Neuronal stem cell (in vitro differentiated cells): ENCODE measurements at places on chromosomes 11 and 22.
A peak's percentile ranks its signal among the peaks of the same experiment; 100 is the strongest.

DNA sequence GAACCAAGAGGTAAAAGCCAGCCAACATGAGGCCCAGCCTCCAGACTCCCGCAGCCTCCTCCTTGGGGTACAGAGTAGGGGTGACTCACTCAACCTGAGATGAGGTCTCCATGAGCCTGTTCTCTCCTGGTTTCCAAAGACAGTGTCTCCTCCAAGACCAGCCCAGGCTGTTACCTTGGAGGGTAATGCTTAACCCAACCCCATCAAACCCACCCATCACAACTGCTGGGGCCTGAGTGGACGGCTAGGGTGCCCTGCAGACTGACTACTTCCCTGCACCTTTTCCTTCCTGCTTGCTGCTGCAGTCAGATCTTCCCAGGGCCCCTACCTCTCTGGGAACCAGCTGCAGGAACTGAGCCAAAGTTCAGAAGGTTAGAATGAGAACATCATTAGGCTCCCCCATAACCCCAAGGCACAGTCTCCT is 5.1 kb upstream of the NOL12 start:
- DNase-seq = no peak

GRCh38 chr11:57513911-57514537 is 1.5 kb downstream of the SLC43A1 start:
- DNase-seq = no peak

- no peak for DNase-seq
These were observed 65.5 kb upstream of the ARHGAP20 start for GRCh38 chr11:110777775-110778174.

GRCh38 chr11:34449013-34449412 is 10.3 kb downstream of the CAT start:
- no peak for DNase-seq

- no peak for DNase-seq
These were observed 13.1 kb upstream of the CCDC134 start for GRCh38 chr22:41787331-41787730.

GRCh38 chr22:17627961-17628405 is 566 bp downstream of the ATP6V1E1 start:
- no peak for DNase-seq

- no peak for DNase-seq
These were observed 552.9 kb downstream of the NTM start for GRCh38 chr11:131923309-131923708.

- peak; percentile 21 for DNase-seq
These were observed 125.0 kb upstream of the NARS2 start for GRCh38 chr11:78699609-78700135.

DNA sequence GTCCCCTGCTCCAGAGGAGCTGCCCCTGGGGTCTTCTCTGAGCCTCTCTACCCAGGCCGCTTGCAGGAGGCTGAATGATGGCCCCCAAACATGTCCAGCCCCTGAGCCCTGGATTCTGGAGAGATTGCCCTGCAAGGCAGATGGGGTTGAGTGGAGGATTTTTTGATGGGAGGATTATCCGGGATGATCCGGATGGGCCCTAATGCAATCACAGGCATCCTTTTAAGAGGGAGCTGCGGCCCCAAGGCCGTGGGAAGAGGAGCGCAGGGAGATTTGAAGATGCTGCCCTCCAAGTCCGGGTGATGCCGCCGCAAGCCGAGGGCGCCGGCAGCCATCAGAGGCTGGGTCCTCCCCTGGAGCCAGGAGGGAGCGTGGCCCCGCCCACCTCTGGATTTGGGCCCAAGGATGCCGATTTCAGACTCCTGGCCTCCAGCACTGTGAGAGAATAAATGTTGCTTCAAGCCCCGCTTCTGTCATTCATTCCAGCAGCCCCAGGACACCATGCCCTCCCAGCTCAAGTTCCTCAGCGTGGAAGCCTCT is 66.0 kb downstream of the WNT7B start:
- no peak for DNase-seq

DNA sequence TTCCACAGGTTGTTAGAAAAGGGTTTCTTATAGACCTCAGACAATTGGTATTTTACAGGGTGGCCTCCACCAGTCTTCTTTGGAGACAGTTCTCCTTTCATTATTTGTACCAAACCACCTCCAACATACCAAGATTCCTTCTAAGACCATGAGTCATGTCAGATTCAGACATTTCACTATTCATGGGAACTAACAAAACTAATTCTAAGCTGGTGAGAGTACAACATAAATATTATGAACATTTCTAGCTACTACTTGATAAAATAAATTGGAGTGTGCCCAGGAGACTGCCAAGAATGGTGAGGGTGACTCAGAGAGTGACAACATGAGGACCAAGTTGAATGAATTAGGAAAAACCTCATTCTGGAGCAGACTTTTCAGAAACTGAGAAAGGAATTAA is 494.6 kb upstream of the LRRC4C start:
- DNase-seq = no peak

DNA sequence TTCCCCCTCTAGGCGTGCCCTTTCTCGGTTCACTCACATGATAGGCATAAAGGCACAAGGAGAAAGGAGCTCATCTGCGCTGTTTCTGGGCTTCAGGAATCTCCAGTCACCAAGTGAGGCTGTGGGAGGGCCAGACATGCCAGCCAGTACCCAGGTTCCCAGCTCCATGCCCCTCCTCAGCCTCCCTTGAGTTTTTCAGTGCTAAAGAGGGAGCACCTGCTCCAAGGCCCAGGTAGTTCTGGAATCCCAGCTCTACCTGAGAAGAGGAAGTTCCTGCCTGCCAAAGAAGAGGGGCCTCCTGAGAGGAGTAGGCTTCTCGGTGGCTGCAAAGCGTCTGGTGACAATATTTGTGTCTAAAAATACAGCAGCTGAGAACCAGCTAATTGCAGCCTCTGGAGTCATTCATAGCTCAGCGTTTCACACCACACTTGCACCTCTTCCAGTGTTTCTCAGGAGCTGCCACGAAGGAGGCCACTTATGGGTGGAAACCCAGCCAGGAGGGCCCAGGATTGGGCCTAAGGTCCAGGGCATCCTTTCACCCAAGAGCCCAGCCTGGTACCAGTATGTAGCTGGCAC is 197.4 kb downstream of the TRIM29 start:
- no peak for DNase-seq

DNA sequence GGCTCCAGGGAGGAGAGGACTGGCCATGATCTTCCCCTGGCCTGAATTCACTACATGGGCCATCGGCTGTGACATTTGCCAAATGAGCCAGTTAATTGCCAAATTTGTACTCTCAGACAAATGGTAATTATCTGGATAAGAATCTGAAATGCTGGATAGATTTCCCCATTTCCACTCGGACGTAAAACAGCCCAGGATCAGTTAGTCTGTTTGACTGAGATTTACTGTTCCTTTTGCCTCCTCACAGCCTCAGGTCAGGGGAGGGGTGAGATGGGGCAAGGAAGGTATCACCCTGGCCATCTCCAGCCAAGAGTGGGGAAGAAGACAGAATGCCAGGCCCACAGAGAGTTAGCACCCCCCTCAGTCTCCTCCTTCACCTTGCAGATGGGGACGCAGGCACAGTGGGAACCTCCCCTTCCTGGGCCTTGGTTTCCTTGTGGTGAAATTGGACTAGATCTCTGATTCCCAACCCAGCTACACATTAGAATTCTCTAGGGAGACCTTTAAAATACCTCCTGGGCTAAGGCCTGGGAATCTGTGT is 5.2 kb downstream of the TRIM29 start:
- DNase-seq = no peak

GRCh38 chr11:113247221-113247620 is 67.2 kb upstream of the TTC12 start:
- DNase-seq = no peak

DNA sequence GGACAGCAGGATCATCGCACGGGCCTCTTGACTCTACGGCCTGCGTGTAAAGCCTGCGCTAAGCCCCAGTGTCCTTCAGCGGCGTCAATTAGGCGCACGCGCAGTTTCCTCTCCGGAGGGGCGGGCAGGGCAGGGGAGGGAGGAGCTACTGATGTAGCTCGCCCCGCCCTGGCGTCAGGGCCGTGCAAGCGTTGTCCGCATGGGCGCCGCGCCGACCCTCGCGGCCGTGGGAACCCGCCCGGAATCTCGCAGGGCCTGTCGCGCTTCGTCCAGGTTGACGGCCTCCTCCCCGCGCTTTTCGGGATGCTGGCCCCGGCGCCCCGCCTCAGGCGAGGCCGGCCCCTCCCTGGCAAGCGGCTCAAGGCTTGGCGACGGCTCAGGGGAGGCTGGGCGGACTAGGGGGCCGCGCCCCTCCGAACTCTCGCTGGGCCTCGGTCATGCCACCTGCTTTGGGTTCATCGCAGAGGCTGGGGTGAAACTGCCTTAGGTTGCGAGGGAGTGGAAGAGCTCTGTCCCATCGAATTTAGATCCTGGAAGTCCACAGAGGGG is 61.1 kb downstream of the ST3GAL4 start:
- DNase-seq = peak; percentile 59

GRCh38 chr11:125468025-125468424 is 28.0 kb downstream of the FEZ1 start:
- no peak for DNase-seq

GRCh38 chr22:20116376-20116950 is 559 bp downstream of the RANBP1 start:
- no peak for DNase-seq

DNA sequence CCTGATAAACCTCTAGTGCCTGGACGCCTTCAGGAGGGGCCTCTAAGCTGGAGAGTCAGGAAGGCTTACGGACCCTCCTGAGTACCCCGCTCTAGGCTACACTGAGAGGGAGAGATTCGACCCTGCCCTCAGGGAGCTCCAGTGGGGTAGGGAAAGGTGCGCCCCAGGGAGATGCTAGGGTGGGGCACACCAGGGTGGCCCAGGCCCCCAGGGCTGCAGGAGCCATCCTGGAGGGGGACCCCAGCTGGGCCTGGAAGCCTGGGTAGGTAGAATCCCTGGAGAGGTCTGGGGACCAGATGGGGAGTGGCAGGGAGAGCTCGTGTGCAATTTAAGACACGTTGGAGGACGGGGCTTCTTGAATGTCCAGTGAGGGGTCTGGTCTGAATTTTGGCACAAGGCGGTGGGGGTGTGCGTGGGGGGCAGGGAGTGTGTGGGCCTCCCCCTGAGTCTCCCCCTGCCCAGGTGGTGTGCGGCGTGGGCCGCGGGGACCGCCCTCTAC is 4.7 kb downstream of the CARNS1 start:
- no peak for DNase-seq

DNA sequence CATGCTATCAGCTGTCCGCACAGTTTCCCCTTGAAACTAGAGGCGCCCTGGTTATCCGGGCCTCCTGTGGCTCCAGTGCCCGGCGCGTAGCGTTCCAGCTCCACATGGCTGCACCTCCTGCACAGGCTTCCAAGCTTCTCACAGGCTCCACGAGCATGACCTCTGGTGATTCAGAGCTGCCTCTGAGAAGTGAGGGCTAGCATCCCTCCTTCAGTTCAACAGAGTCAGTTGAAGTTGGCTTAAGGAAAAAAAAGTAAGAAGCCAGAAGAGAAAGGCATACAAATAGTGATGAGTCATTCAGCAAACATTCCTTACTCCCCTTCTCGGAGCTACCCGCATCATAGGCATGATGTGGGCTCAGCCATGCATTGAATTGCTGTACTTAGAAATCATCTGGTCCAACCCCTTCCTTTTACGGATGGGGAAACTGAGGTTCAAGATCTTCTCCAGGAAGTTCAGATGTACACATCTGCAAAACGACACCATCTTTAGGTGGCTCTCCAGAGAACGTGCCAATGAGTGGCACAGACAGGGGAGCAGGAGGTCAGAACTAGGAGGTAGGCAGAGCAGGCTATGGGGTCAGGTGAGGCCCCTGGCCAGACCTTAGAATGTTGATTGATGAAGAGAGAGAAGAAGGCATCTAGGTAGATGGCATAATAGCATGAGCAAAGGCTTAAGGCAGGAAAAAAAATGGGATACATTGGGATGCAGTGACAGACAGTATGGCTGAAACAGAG is 216.3 kb upstream of the TBCEL start:
- DNase-seq = peak; percentile 24

DNA sequence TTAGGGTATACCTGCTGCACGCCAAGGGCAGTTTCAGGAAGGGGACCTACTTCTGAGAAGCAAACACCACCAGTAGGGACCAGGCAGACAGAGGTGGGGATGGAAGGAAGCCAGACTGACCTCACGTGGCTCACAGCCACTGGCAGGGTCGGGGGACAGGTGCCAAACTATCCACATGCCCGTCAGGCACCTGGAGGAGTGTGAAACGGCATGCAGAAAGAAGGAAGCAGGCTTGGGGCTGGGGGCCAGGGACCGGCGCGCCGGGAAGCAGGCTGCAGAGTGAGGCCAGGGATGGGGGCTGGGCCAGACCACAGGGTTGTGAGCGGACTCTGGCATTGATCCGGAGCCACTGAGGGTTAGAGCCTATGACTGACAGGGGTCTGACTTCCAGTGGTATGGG is 47.5 kb downstream of the CDKN1C start:
- no peak for DNase-seq

- DNase-seq = no peak
These were observed 41.2 kb downstream of the SLC22A12 start for GRCh38 chr11:64632237-64632636.

DNA sequence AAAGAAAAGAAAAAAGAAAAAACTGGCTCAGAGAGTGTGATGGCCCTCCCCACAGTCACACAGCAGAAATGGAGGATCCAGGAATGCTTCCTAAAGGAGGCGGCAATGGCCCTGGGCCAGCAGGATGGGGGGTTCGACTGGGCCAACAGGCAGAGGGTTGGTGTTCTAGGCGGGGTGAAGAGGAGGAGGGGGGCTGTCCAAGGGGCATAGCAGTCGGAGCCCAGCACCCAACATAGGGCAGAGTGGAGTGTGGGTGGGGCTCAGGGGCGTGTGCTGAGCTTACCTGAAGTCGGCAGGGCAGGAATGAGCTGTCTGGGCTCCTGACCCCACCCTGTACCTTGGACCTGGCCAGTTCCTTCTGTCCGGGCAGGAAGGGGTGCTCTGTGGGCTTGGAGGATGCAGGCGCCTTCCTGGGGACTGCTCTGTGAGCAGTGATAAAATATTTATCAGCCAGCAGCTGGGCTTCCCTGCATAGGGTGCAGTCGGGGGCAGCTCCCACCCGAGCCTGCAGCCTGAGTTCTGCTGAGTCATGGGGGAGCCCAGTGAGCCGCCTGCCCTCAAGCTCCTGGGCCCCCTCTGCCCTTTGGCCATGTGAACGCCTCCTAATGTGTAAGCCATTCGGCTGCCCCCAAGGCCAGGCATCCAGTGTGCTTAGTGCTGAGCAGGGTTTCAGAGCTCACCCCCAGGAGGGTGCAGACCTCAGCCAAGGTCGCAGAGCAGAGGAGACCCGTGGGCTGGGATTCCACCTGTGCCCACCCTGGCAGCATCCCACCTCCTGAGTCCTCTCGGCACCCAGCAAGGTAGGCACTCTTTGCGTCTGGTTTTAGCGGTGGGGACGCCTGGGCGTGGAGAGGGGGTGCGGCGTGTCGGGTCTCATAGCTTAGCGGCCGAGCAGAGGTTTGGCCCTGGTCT is 25.3 kb upstream of the PRR5 start:
- no peak for DNase-seq

DNA sequence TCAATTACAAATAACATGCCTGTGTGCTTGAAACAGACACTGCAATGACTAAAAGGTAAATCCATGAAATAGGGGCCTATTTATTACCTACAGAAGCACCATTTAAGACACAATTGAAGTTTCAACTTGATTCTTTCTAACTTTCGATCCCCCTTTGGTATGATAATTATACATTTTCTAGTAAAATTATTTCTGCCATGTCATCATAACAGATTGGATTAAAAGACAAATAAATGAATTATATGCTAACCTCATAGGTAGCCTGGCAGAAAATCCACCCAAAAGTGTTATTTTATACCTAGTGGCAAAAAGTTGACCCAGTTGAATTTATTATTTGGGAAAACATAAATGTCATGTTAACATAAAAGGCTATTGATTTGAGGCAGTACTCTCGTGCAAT is 241.1 kb downstream of the RAB38 start:
- DNase-seq = no peak

- no peak for DNase-seq
These were observed 735.5 kb upstream of the API5 start for GRCh38 chr11:42576318-42576717.

- no peak for DNase-seq
These were observed 119.8 kb downstream of the SPON1 start for GRCh38 chr11:14082338-14082737.
